ENCODE measurements at places on chromosomes 3 and 15.

GRCh38 chr3:66642484-66642883 is 141.7 kb upstream of the LRIG1 start:
- DNase-seq: no peak

DNA sequence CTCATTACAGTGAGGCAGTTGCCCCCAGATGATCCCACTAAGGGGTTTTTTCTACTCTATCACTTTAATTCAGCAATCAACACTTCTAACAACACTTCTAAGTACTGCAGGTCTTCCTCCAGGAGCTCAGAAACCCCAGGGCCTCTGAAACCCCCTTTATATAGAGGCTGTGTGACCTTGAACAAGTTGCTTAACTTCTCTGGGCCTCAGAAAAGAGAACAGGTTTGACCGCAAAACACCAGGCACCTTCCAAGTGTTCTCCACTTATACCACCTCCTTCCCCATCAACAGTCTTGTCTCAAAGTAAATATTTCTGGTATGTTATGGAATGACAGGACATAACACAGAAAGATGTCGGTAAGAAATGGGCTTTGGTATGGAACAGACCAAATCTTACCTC is 85.7 kb upstream of the WNT5A start:
- DNase-seq: no peak

DNA sequence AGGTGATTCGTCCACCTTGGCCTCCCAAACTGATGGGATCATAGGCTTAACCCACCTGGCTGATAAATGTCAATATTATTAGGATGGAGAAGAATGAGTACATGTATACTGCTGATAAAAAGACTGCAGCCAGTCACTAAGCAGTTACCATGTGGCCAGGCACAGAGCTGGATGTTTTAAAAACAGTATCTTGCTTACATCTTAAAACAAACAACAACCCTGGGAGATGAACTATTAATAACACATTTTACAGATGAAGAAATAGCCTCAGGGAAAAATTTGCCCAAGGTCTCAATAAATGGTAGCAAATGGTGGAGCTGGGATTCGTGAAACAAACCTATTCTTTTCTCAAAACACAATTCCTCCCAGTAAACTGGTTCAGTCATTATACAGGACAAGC is 18.1 kb downstream of the IL17RD start:
- DNase-seq: no peak

DNA sequence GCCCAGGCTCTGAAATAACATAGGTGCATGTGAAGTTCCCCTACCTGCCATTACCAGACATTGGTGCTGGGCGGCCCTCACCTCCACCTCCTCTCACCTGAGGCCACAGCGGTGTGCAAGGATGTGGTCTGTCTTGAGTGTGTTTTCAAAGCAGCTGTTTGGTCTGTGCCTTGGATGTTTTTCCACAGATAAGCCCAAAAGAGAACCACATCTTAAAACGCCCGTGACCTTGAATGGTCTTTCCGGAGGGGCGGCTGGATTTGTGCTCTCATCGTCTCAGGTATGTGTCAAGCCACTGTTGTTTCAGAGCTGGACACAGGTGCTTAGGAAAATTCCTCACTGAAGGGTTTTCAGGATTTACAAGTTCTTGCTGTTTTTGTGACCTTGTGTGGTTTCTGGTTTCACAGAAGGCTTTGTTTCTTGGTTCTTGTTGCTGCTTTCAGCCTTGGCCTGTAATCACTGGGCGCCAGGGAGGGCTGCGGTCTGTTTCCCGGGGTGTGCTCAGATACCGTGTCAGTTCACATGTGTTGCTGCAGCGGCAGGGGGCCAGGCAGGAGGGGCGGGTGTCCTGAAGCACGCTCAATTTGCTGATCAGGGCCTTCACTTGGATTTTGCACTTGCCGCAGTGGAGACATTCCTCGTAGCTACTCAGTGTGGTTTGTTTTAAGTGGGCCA is 128.4 kb downstream of the IGF1R start:
- DNase-seq: peak; percentile 83

DNA sequence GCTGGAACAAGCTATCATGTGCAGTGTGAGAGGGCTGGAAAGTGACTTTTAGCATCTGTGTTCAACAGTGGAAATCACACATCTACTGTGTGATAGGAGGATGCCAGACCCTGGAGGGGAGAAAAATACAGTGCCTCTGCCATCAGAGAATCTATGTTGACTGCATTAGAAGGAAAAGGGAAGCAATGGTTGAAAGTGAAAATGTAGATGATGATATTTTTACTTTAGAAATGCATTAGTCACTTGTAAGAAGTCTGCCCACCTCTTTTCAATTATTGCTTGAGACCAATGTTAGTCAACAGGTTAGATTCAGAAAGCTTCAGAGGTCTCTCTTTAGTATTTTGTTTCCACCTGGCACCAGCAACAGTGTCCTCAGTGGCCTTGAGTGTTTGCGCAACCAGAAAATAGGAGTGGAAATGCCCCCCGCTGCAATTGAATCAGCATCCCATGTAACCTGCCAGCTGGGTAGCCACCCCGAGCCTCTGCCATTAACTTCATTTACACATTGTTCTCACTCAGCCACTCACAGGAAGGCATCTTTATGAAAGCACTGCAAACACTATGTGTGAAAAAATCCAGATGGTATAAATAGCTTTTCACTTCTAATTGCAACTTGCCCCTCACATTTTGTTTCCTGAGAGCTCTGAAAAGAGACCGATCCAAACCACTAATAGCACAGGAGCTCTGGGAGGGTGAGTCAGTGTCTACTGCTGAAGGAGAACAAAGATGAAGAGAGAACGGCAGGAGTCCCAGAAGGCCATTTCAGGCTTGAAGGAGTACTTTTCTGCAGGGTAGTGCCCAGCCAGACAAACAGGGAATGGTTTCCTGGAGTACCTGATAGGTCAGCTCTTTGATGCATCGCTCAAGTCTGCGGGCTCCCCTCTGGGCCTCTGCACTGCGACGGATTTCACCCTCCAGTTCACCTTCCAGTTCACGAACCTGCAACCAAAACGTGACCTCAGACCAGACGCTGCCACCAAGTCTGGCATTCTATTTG is 92.1 kb downstream of the HHLA2 start:
- DNase-seq: no peak

DNA sequence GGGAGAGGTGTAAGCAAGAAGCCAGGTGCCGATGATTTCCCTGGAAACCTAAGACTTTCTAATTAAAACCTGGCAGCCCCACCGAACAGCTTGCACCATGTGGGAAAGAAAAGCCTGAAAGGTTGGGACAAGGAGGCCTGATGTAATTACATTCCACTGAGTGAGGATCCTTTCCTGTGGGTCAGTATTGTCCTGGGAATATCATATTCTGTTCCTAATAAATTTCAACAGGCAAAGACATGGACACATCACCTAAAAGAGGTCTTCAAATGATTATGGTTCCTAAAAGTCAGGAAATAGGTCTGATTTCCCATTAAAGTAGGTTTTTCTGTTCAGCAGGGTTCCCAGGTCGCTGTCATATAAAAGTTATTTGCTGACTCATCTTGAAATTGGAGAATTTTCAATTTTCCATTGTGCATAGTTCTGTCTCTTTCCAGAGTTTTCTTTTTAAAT is 58.5 kb downstream of the DUT start:
- DNase-seq: no peak

DNA sequence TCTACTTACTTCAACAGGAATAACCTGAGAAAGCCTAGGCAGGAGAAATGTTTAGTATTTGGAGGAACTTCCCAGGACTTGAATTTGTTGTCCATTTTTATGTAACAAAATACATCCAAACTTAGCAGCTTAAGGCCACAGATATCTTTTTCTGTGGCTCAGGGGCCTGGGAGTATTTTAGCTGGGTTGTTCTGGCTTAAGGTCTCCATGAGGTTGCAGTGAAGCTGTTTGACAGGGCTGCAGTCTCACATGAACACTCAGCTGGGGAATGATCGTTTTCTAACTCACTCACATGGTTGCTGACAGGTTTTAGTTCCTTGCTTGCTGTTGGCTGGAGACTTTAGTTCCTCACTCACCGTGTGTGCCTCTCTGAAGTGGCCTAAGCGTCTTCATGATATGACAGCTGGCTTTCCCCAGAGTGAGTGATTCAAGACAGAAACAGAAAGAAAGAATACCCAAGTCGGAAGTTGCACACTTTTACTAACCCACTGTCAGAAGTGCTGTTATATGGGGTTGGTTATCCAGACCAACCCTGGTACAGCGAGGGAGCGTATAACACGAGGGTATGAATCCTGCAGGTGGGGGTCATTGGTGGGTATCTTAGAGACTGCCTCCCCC is 229.7 kb upstream of the TBL1XR1 start:
- DNase-seq: no peak

All from kidney epithelial cell (primary cell).